ENCODE measurements at places on chromosomes 2 and 18.
A peak's percentile ranks its signal among the peaks of the same experiment; 100 is the strongest.

DNA sequence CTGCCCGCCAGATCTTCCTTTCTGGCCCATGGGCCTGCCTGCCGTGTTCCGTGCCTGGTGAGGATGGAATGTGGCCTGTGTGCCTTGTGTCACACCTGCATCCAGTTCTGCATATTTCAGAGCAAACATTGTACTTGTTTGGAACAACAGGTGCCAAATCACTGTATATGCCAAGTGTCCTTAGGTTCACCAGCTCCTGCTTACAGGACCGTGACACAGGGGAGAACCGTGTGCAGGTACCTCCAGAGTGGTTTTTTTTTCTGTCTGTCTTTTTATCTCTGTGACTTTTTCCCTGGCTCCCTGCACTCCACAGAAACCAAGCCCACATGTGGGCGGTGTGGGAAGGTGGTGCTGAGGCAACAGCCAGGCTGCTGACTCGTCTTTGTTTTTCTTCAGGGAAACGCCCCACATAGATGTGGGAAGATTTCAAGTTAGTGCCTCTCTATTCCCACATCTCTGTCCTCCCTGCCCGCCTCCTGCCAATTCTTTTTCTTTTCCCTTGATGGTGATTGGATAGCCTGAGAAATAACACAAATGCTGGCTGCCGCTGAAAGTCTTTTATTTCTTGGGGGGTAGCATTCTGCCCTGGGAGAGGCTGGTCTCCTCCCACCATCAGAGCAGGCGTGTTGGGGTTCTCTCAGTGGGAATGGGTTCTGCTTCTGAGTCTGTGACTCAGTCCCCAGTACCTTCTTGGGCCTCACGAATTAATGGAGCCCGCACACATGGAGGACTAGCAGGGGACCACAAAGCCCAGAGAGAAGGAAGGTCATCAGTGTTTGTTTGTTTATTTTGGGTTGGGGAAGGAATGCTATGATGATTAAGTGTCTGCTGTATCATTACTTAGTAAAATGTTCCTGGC, 21.4 kb downstream of the GRHL1 start:
- DNase-seq: no peak

GRCh38 chr18:60246606-60247005, 126.0 kb downstream of the MC4R start:
- DNase-seq: no peak

DNA sequence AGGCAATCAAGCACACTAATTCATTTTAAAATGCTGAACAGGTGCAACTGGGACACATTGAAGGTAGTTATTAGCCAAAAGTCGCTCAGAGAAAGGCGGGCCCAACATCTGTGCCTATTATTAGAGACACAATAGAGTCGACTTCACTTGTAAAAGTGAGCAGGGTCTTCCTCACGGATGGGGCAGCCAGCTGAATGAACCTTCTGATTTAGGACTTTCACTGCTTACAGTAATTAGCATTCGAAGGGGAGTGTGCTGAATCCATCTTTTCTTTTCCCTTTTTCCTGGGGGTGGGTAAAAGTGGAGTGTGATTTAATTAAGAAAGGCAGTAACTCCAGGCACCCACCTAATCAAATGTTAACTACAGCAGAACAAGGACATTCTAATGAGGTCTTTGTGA, 677.7 kb downstream of the DCDC2C start:
- DNase-seq: no peak

- DNase-seq: no peak
Measured at GRCh38 chr2:72681016-72681995, 144.5 kb downstream of the EXOC6B start.

- DNase-seq: no peak
Measured at GRCh38 chr2:69525261-69525660, 88.0 kb upstream of the NFU1 start.

DNA sequence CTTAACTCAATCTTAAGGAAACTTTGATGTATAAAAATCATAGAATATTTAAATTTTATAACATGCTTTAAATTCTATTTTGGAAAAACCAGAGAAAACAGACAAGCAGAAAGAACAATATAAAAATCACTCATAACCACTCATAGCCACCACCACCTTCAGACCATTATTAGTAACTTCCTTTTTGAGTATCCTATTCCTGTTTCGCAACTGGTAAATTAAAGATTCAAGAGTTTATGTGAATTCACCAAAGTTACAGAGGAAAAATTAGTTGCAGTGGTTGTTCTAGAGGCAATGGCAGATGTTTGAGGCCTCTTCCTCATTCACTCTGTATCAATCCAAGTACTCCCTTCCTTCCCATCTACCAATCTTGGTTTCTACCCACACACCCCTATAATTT, 49.3 kb upstream of the PROKR1 start:
- DNase-seq: no peak

- DNase-seq: peak; percentile 40
Measured at GRCh38 chr2:230052299-230052698, 16.4 kb downstream of the SLC16A14 start.

DNA sequence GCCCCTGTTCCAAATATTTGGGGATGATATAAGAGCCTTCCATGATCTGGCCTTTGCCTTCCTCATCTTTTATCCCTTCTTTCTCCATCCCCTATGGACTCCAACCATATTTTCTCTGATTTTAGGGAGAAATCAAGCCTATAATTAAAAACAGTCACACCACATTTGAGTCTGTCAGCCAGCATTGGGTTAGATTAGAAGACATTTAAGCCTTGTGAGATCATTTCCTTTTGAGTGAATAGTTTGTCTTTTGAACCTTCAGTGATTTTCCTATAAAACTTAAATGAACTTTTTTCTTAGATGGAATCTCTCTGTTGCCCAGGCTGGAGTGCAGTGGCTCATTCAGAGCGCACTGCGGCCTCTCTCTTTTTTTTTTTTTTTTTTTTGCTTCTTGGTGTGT, 7.6 kb upstream of the C18orf32 start:
- no peak for DNase-seq

DNA sequence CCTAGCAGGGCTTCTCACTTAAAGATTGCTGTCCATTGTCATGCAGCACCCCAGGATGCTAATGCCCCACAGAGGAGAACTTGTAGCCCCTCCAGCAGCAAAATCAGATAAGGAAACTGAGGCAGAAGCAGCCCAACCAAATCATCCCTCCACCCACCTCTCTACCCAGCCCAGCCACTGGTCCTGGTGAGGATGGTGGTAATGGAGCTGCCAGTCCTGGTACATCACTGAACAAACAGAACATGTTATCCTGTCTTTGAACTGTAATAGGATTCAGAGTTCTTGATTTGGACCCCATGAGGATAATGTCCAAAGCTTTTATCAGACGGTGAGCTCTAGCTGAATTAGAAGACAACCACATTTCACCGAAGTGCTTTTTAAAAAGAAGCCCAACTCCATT, 113.2 kb downstream of the MRO start:
- no peak for DNase-seq

GRCh38 chr2:65016789-65017188, 27.6 kb downstream of the SLC1A4 start:
- no peak for DNase-seq

DNA sequence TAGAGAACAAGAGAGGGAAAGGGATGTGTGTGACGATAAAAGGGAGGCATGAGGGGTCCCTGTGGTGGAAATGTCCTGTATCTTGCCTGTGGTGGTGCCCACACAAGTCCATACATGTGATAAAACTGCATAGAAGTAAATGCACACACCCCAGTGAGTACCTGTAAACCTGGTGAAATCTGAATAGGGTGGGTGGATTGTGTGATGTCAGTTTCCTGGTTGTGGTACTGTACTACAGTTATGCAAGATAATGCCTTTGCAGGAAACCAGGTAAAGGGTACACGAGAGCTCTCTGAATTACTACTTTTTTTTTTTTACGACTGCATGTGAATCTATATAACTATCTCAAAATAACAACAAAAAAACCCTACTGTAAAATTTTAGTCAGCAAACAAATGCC, 22.1 kb downstream of the SERPINE2 start:
- no peak for DNase-seq

DNA sequence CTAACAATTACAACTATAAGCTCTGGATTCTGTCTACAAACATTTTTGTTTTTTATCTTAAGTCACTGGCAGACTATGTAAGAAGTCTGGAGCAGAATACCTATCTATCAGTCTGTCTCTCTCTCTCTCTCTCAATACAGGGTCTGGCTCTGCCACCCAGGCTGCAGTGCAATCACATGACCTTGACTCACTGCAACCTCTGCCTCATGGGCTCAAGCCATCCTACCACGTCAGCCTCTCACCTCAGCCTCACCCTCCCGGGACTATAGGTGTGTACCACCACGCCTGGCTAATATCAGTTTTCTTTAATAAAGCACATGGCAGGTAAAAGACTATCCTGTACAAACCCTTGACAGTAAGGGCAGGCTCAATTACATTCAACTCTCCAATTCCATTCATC, 96.9 kb downstream of the OSBPL1A start:
- no peak for DNase-seq

DNA sequence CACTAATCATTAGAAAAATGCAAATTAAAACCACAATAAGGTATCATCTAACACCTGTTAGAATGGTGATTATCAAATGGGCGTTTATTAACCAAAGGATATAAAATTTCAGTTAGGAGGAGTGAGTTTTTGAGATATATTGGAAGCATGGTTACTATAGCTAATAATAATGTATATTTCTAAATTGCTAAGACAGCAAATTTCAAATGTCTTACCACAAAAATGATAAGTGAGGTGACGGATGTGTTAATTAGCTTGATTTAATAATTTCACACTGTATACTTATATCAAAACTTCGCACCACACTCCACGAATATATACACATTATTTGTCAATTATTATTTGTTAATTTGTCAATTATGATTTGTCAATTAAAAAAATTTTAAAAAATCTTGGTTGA, 227.2 kb upstream of the DDX18 start:
- no peak for DNase-seq

- no peak for DNase-seq
Measured at GRCh38 chr2:102041351-102041750, 49.6 kb downstream of the IL1R2 start.

Measured in muscle of leg (tissue), 16 donors.